Activated naive CD8-positive, alpha-beta T cell treated with anti-CD3 and anti-CD28 coated beads, Interleukin-2, amount 10 ng/mL, durations not matched to agents 7 days and 5 days (primary cell): ENCODE measurements at places on chromosomes 3 and 15.

DNA sequence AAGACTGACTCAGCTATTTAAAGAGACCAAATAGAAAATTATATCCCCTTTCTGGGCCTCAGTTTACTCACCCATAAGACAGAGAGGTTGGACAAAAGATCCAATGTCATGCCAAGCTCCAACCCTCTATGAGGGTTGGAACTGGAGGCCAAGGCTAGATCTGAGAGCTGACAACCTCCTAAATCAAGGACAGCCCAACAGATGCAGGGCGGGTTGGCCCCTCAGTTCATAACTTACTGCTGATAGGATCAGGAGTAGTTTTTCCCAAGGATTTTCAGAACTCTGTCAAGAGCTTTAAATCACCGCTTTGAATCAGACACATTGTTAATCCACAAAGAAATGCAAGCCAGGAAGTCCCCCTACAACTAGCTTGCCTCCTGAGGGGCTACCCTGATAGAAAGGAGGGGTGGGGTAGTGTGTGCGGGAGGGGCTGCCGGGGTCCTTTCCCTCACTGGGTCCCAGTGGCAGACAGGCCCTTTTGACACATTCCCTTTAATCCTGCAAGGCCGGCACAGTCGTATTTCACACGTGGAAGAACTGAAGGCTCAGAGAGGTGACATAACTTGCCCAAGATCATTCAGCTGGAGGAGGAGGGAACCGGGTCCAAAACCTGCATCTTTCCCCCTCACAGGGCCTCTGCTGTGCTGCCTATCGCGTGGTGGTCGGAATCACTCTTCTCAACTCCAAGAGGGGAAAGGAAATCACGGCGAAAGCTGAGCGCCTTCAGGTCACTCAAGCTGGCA, 21.4 kb downstream of the BMF start:
- no peak for DNase-seq

- DNase-seq: no peak
Measured at GRCh38 chr15:77749236-77749997, 116.7 kb upstream of the LINGO1 start.

DNA sequence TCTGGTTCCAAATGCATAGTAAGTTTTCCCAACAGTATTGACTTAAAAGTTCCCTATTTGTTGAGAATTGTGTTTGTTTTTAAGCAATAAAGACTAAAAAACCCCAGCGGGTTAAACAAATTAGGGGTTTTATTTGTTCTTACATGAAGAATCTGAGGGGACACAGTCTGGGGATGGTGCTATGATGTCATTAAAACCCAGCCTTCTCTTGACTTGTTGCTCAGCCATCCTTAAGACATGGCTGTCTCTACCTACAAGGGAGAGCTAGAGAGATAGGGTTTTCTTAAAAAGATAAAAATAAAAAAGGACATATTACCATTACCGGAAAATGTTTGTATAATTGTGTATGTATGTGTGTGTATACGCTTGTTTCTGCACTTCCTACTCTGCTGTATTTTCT, 11.7 kb upstream of the ARL14 start:
- no peak for DNase-seq

DNA sequence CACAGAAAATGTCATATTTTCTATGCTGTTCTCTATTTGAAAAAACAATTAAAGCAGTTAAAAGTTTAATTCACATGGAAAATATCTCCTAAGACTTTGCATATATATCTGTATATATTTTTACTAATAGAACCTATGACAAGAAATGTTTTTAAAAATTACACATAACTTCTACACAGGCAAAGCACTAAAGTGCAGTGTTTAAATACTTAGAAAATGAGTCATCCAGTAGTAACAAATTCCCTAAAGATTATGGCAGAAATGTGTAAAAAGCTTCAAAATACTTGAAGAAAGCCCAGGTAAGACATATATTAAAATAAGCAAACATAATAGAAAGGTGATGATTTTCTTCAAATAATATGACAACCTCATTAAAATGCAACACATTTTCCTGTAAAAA, 236.6 kb downstream of the TBC1D5 start:
- no peak for DNase-seq
